MM.1S (cell line): ENCODE measurements at places on chromosomes 2 and 18.

GRCh38 chr2:238948765-238949641 lies 101.1 kb downstream of the TWIST2 start:
- no peak for DNase-seq

GRCh38 chr2:6213056-6213780 lies 521.0 kb downstream of the SOX11 start:
- DNase-seq = no peak

- no peak for DNase-seq
Observed at GRCh38 chr18:28637897-28638296, 461.0 kb upstream of the CDH2 start.

GRCh38 chr2:213221957-213222356 lies 62.3 kb upstream of the SPAG16 start:
- no peak for DNase-seq

GRCh38 chr2:166773308-166773949 lies 114.9 kb upstream of the XIRP2 start:
- DNase-seq = no peak

DNA sequence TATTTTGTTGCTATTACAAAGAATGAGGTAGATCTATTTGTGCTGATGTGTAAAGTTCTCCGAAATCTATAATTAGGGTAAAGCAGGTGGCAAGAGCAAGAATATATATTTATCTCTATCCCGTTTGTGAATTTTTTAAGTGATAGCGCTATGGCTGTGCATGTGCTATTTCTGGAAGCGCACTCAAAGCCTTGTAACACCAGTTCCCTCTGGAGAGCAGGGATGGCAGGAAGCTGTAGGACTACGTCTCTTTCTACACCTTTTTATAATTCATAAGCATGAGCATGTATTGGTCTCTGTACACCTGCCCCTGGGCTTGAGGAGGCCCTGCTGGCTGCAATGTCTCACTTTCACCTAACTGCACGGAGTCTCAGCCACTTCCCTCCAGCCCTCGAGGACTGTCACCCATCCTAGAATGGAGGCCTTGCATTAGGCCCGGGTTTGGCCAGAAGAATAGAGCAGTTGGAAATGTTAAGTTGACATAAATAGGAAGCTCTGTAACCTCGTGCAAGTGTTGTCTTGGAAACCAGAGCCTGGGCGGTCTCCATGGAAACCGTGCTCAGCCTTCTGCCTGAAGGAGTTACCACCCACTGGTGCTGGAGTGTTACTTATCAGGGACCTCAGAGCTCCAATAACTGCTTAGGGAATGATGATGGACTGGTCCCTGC lies 20.9 kb downstream of the ITM2C start:
- peak; percentile 54 for DNase-seq

- no peak for DNase-seq
Observed at GRCh38 chr2:127102521-127103242, 4.3 kb downstream of the BIN1 start.

DNA sequence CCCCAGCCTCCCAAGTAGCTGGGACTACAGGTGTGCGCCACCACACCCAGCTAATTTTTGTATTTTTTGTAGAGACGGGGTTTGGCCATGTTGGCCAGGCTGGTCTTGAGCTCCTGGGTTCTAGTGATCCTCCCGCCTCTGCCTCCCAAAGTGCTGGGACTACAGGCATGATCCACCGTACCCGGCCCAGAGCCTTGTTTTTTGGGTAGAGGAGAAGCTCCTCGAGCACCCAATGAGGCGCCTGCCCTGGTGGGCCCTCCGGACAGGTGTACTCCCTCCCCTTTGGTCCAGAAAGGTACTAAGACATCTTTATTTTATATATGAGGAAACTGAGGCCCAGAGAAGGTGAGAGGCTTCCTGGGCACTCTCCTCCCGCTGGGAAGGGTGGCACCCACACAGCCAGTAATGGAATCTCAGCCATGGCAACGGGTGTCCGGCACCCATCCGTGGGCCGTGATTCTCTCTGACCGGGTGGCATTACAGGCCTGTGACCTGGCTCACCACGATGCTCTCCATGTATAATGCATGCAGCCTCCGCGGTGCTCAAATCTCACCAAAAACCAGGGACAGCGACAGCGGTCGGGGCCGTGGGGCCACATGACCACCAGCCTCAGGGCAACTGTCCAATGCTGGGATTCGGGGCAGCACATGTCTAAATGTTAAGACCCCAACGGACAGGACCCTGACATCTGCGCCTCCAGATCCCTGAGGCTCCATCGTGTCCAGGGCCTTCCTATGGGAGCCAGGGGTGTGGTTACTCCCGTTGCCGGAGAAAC lies 16.8 kb upstream of the KLHL30 start:
- no peak for DNase-seq

DNA sequence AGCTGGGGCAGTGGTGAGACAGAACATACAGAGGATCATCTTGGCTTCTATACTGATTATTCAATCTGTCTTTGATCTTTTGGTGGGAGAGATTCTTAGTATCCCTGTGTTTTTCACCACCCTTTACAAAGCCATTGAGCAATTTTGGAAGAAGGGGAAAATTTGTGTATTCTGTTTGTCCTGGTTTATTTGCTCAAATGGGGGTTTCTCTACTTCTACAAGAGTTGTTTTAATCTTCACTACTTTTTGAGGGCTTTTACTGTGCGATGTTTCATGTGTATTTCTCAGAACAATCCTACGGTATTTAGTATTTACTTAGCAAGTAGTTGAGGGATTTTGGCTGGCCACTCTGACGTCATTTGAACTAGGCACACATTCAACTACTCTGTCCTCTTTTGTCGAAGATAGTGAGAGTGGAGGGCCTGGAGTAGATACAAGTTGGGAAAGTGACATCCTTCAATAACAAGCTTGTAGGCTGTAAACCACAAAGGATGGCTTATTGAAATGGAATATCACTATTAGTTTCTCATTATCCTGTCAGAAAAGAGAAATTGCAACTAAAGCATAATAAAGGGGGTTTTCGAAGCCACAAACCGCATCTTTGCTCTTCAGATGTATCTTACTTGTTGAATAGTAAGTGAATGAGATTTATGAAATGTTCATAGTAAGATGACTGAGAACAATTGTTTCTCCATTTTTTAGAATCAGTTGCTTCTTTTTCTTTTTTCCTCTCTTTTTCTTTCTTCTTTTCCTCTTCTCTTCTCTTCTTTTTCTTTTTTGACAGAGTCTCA lies 24.8 kb downstream of the FMNL2 start:
- no peak for DNase-seq

DNA sequence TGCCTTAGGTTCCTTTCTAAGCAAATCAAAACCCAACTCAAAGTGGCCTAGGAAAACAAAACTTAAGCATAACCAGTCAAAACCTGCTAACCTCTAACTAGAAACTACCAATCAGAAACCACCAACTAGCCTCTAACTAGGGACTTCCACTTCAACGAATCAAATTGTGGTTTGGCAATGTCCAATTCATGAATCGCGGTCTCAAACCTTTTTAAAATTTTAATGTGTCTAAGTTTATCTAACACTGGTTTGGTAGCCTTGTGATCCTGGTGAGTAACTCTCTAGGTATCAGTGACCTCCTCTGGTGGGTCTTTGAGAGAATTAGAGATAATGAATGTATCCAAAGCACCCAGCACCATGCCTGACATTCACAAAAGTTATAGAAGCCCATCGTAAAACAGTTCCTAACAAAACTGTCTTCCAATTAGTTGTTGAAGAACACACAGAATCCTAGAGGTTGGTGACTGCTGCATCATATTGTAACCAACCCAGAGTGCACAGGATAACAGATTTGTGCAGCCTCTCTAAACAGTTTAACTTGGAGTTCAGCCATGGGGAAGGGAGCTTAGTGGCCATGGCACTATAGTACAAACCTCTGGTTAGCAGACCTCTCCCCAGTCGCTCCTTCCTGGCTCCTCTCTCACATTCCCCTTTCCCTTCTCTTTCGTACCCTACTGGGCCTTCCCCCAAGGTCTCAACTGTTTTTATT lies 45.2 kb upstream of the B3GNT2 start:
- no peak for DNase-seq

DNA sequence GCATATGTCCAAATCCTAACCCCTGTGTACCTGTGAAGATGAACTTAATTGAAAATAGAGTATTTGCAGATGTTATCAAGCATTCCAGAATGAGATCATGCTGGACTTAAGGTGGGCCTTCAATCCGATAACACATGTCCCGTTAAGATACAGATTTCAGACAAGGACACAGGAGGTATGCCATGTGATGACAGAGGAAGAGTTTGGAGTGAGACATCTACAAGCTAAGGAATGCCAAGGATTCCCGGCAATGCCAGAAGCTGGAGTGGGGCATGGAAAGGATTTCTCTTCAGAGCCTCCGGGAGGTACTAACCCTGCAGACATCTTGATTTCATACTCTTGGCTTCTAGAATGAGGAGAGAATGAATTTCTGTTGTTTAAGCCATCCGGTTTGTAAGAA lies 231.7 kb downstream of the ALK start:
- no peak for DNase-seq

- DNase-seq = no peak
Observed at GRCh38 chr2:174454566-174454965, 32.3 kb downstream of the GPR155 start.

DNA sequence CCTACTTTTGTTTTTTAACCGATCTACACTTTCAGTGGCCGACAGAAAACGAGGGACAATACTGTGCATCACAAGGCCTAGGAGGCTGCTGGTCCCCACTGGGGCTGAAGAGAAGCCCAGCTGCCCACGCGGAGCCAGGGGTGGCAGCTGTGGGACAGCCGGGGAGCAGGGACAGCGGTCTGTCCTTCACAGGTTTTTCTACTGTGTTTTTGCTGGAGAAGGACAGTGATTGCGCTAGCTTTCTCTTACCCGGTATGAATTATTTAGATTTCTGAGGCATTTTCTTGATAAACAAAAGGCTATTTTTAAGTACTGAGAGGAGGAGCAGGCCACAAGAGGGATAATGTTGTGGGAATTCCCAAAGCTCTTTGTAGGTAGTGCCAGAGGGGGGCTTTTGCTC lies 219.8 kb downstream of the ATAD2B start:
- no peak for DNase-seq

DNA sequence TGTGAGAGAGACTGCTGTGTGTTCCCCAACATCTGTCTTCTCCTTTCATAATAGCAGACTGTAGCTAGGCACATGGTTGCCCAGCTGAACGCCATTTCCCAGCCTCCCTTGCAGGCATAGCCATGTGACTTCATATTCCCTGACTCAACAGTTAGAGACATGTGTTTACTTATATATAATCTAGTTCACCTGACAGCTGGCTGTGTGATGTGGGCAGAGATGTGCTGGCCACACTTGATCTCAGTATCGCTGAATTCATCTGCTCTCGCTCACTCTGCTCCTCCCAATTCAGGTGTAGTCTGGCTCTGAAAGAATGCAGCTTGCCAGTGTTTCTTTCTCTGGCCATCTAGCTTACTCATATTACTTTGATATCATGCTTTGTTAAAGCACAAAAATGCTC lies 52.3 kb upstream of the SEC11C start:
- DNase-seq = peak; percentile 97
